GM23248 (cell line): ENCODE measurements at places on chromosomes 7 and 10. TPM values are rescaled to one million over a fixed set of nuclear protein-coding genes. Genes with fewer than 3 reads are reported as not detected.

DNA sequence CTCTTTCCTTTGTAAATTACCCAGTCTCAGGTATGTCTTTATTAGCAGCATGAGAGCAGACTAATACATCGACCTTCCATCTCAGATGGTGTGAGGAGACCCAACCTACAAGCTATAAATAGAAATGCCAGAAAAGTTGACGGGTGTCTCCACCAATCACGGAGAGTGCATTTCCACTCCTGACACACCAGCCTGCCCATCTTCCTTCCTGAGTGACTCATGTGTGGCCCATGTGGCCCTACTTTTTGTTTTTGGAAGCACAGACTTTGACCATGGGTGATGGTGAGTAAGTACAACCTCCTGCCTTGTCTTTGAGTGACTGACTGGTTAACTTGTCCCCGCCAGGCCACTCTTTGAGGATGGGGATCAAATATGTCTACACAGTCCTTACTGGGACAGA, 147.0 kb downstream of the OAT start:
- no peak overlapping the region for H3K4me3 ChIP-seq
- no peaks in the 10 kb centered on the region for H3K36me3 ChIP-seq
- H3K4me1 ChIP-seq = no peaks in the 10 kb centered on the region
- no peaks in the 10 kb centered on the region for H3K27me3 ChIP-seq
- no peak overlapping the region for H3K27ac ChIP-seq

DNA sequence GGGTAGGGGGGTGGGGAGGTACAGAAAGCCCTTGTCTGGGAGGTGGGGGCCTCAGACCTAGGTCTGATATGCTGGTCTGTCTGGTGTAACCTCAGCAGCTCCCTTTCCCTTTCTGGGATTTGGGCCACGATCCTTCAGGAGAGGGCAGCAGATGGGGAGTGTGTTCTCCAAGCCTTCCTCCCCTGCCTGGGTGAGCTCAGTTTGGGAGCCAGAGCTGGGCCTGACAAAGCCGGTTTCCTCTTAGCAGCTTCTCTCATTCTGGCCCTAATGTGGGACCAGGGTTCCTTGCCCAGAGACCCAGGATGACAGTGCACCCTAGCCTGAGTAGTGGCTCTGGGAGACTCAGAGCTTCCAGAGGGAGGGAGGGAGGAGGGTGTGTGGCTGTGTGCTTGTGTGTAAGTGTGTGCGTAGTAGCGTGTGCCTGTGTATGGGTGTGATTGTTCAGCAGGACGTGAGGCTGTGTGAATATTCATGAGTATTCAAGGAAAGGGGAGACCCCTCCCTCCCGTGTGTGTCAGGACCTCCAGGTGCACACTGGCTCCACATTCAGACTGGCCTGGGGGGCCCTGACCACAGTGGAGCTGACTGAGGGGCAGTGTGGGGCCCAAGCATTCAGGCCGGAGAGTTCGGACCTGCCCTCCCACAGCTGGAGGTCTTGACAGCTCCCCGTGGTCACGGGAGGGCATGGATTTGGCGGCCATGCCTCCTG, 96.5 kb downstream of the ZMIZ1 start:
- H3K27me3 ChIP-seq = no peaks in the 10 kb centered on the region
- 0 out of 2 replicates have a peak overlapping the region, but pooled peaks have one; percentile 21 for H3K27ac ChIP-seq
- peak; percentile 33 for DNase-seq
- no peak overlapping the region for H3K4me3 ChIP-seq
- H3K4me1 ChIP-seq = peaks cover 25% of the 10 kb centered on the region
- peaks cover 21% of the 10 kb centered on the region for H3K36me3 ChIP-seq

PNLIP gene
- total RNA-seq = not detected in 2 replicates

- DNase-seq = no peak
- no peaks in the 10 kb centered on the region for H3K27me3 ChIP-seq
- peaks cover 12% of the 10 kb centered on the region for H3K4me1 ChIP-seq
- peaks cover 10% of the 10 kb centered on the region; the same call in 1 of the 2 replicates for H3K36me3 ChIP-seq
- H3K27ac ChIP-seq = no peak overlapping the region
Measured at GRCh38 chr10:5645944-5646617, 20.3 kb downstream of the ASB13 start.

CNPY1 gene
- total RNA-seq = not detected in 2 replicates

GPR37 gene
- total RNA-seq = not detected in 2 replicates
